ENCODE measurements at places on chromosomes 4 and X.

DNA sequence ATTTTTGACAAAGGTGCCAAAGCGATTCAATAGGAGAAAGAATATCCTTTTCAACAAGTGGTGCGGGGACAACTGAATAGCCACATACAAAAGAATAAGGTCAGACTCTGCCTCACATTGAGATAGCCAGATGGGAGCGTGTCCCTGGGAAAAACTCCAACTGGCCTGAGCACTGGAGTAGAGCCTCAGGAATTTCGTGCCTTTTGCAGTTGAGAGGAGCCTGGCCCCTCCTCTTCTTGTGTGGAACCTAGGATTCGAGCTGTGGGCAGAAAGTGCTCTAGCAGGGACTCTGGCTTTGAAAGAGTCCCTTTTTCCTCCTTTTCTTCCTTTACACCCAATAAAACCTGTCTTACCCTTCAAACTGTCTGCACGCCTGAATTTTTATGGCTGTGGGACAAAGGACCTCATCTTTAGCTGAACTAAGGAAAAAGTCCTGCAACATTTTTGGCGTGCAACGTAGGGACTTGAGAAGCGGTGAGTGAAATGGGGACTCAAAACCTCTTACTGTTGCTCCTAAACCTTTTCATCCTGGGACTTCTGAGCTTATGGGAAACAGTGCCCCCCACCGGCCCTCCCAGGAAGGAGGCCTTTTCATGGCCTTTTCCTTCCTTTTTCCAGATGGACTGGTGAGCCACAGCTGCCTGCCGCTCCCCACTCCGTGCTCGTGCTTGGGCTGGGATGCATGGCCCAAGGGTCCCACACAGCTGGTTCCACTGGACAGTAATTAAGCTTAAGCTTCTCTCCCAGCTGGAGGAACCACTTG lies 68.6 kb downstream of the BMP15 start:
- no peak for DNase-seq

- DNase-seq: no peak
Observed at GRCh38 chrX:10557166-10557565, 63.2 kb downstream of the MID1 start.

DNA sequence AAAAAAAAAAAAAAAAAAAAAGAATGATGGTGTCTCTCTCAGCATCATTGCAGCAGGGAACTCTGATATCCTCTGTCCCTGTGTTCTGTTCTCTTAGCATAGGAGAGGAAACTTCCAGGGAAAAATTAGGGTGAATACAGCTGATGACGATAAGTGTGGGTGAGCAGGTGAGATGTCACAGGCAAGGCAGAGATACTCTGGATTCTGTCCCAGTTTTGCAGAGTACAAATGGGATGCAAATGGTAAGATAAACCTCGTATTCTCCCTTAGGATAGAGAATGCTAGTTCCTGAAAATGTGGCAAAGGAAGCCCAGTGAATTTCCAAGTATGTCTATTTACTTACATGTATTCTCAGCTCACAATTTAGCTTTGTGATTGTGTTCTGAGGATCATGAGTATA lies 671.6 kb upstream of the BOD1L1 start:
- DNase-seq: no peak

DNA sequence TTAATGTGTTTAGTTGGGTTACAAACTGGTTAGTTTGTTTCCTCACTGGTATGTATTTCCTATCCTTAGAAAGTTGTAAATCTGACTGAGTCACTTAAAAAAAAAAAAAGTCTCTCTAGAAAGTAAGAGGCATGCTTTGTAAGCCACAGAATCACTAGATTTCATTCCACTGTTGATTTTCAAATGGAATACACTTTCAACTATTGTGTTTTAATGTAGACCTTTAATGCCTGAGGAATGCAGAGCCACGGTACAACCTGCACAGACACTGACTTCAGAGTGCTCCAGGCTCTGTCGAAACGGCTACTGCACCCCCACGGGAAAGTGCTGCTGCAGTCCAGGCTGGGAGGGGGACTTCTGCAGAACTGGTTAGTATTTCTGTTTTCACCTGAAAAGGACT lies 88.6 kb downstream of the HHIP start:
- DNase-seq: no peak

- no peak for DNase-seq
Observed at GRCh38 chr4:138647433-138647832, 368.1 kb upstream of the NOCT start.

DNA sequence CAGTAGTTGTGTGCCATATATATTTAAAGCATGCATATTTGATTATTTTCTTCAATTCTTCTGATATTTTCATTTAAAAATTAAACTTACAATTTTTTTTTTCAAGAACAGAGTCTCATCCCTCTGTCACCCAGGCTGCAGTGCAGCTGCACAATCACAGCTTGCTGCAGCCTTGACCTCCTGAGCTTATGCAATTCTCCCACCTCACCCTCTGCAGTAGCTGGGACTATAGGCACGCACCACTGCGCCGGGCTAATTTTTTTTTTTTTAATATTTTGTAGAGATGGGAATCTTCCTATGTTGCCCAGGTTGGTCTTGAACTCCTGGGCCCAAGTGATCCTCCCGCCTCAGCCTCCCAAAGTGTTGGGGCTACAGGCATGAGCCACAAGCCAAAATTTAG lies 5.8 kb upstream of the DCLK2 start:
- DNase-seq: no peak

DNA sequence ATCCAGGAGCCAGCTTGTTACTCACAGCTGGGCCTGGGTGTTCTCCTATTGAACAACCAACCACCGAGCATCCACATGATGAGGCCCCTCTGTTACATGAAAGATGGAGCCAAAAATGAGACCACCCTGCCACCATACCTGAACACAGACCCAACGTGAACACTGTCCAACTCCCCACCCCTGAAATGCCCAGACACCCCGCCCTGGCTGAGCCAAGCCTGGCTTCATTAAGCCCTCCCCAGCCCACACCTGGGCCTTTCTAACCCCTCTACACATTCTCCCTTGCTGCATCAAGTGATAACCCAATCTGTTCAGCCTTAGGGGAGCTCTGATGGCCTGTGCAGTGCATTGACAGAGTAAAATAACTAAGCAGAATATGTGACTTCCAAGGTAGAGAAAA lies 80.7 kb downstream of the EVC start:
- no peak for DNase-seq

GRCh38 chr4:119679251-119679650 lies 50.6 kb upstream of the PDE5A start:
- DNase-seq: no peak

DNA sequence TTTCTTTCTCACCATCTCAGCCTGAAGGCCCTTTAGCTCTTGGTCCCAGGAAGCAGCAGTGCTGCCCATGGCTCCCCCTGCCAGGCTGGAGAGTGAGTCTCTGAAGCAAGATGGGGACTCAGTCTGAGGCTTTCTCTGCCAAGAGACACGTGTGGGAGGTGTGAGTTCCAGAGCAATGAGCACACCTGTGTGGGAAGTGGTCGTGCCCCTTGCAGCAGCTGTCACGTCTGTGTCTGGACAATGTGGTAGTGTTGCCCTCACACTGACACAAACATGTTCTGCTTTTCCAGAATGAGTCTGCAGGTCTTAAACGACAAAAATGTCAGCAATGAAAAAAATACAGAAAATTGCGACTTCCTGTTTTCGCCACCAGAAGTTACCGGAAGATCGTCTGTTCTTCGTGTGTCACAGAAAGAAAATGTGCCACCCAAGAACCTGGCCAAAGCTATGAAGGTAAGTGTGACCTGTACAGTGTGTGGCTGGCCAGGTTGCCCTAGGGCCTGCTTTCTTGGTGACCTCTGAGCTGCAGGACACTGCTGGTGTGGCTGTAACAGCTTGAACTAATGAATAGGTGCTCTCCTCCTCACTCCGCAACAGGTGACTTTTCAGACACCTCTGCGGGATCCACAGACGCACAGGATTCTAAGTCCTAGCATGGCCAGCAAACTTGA lies 1.9 kb downstream of the TACC3 start:
- DNase-seq: peak; percentile 75

DNA sequence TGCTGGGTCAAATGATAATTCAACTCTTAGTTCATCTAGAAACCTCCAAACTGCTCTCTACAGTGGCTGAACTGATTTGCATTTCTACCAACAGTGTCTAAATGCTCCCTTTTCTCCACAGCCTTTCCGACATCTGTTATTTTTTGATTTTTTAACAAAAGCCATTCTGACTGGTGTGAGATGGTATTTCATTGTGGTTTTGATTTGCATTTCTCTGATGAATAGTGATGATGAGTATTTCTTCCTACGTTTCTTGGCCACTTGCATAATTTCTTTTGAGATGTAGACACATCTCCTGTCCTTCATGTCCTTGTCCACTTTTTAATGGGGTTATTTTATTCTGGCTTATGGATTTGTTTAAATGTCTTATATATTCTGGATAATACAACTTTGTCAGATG lies 298.2 kb upstream of the ARSJ start:
- no peak for DNase-seq

DNA sequence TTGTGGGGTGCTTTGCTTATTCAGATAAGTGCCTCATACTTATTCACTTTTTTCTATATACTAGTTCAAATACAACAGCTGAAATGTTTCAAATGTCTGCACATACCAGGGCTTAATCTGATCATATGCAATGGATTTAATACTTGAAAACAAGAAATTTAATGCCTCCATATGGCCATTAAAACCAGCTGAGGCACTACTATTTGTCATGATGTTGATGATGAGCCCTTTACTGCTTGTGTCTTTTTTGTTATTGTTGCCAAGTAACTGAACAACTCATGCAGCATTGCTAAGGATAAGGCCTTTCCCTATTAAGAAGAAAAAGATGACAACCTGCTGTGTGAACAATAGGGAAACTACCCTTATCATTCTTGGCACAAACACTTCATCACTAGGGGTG lies 52.5 kb downstream of the MAGEB10 start:
- DNase-seq: no peak

GRCh38 chrX:31702222-31702621 lies 630.4 kb upstream of the FTHL17 start:
- DNase-seq: no peak

DNA sequence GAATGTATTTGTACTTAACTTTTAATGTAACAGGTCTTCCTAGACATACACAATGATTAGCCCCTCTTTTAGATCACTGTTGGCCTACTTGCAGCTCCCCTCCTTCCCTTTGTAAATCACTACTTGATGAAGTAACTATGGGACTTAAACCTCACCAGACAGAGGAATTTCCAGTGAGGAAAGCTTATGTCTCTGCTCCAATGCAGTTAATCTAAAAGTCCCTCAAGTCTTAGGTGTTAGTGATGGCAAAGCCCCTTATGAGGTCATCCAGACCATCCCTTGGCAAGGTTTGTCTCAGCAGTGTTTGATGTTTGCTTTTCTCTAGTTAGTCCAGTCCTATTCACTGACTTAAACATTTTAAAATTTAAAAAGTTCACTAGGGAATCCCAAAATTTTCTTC lies 877.3 kb upstream of the INTU start:
- no peak for DNase-seq

GRCh38 chr4:152309418-152309817 lies 226.5 kb downstream of the FBXW7 start:
- DNase-seq: no peak

- DNase-seq: no peak
Observed at GRCh38 chr4:95142932-95143331, 385.2 kb downstream of the BMPR1B start.

- DNase-seq: no peak
Observed at GRCh38 chr4:54585321-54586000, 72.3 kb upstream of the KIT start.

- no peak for DNase-seq
Observed at GRCh38 chr4:125104616-125105015, 210.1 kb upstream of the FAT4 start.

- DNase-seq: no peak
Observed at GRCh38 chr4:141668200-141668910, 32.0 kb downstream of the IL15 start.

DNA sequence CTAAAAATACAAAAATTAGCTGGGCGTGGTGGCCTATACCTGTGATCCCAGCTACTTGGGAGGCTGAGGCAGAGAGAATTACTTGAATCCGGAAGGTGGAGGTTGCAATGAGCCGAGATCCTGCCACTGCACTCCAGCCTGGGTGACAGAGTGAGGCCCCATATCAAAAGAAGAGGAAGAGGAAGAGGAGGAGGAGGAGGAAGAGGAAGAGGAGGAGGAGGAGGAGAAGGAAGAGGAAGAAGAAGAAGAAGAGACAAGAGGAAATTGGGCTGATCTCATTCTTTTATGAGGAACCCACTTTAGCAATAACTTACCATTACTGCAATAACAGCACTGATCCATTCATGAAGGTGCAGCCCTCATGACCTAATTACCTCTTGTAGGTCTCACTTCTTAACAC lies 138.9 kb upstream of the GIMD1 start:
- DNase-seq: no peak

DNA sequence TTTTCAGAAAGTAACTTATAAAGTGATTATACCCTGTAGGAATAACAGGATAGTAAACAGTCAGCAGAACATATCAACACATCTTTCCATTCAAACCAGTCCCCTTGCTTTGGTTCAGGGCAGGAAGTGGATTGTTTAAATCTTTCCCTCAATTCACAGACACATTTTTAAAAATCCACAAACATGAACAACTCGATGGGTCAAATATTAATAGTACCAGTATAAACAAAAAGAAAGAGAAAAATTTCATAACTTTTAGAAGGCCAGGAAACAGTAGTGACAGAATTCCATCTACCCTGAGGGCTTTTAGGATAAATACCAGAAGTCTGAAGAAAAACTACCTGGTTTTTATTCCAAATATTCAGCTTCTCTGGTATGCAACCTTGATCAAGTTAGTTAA lies 1072.8 kb upstream of the PABPC4L start:
- no peak for DNase-seq

DNA sequence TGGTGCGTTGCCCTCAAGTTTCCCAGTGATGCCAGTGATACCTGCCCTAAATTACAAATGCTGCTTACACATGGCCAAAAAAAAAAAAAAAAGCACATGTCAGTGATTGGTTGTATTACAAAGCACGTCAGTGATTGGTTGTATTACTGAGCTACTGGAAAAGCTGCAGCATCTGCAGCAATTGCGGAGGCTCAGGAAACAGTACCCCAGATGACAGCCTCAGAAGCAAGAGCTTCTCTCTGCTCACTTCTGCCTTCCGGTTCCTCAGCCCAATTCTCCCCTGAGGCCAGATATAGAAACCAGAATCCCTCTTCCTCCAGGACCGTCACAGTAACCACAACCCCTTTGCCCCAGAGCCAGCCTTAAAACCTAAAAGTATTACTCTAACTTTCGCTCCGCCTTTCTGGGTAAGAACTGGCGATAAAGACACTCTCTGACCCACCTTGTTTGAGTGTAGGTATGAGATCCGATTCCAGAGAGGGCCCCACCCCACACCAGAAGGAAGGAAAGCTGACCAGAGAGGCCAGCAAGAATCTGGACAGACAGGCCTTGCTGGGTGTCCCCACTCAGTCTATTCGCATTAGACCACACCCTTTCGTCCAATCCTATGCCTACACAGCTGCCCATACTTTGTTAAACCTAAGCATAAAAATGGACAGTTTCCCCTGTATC lies 85.0 kb upstream of the SORBS2 start:
- no peak for DNase-seq

DNA sequence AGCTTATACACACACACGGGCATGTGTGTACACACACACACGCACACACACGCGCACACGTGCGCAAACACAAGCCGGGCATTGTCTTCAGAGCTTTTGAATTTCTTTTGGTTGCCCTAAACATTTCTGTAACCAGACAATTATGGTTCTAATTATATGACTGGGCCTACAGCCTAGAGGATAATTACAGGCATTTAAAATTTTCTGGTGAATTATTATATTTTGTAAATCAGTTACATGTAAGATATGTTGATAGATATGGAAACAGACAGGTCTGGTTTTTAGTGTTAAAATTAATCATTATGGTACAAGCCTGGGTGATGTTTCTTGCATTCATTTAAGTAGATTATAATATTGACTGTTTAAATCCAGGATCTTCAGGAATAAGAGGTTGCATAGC lies 1120.5 kb downstream of the ADGRL3 start:
- DNase-seq: no peak

- no peak for DNase-seq
Observed at GRCh38 chrX:109643687-109644086, 18.7 kb upstream of the KCNE5 start.
